ENCODE measurements at places on chromosomes 3 and 15.

GRCh38 chr3:119333773-119334509 lies 39.8 kb downstream of the ARHGAP31 start:
- no peak for DNase-seq

DNA sequence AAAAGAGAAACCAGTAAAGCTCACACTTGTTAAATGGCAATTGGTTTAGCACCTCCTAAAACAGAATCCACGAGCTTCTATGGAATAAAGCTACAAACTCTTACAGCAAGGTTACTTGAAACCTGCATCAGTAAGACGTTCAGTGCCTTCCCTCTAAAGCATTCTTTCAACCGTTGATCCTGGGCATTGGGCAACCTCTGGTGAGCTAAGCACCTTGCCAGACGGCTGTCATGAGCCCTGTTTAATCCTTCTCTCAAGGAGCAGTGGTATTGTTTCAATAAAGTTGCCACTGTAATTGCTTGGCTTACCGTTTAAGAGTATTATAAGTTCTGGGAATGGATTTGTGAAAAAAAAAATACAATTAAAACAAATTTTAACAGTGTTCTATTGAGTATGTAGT lies 75.0 kb downstream of the COL8A1 start:
- no peak for DNase-seq

DNA sequence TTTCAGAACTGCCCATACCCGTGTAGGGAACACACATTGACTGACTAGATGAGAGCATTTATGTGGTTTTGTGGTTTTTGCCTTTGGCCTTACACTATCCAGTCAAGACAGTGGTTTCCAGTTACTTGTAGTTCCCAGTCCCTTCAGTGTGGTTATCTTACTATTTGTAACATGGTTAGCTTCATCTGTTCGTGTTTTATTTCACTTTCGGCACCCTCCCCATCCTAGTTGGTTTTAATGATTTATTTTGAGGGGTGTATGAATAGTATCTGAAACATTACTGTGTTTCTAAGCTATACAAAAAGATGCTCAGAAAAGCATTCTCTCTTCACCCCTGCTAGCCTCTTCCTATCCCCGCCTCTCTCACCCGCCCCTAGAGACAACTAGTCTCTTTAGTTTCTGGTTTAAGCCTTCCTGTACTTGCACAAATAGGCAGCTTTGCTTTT lies 14.1 kb downstream of the LYSMD4 start:
- no peak for DNase-seq

DNA sequence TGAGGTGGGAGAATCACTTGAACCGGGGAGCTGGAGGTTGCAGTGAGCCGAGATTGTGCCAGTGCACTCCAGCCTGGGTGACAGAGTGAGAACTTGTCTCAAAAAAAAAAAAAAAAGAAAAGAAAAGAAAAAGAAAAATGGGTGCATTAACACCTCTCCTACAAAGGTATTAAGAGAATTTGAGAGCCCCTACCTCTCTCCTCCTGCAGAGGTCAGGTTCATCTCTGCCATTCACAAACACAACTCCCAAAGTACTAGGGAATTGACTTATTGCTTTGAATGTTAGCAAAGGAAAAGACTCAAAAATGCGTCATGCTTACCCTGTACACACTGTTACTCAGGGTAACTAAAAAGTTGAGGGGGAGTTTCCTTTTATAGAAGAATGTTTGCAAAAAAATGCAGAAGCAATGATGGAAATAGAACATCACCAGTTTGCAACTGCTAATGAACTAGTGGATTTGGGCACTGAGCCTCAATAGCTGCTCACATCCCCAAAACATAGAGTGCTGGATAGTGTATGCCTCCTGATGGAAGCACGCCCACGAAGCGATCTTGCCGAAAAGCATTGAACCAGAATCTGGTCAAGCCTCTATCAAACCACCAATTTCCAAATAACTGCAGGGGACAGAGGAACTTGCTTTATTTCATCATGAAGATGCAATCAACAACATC lies 15.5 kb upstream of the LYZL4 start:
- DNase-seq: no peak

GRCh38 chr3:39467394-39468107 lies at the start of gene MOBP:
Gene MOBP (plus strand): TSS chr3:39467680. CDS start chr3:39502070, 34,390 bp downstream.
- no peak for DNase-seq

GRCh38 chr3:132448216-132448961 lies 31.1 kb downstream of the DNAJC13 start:
- no peak for DNase-seq

DNA sequence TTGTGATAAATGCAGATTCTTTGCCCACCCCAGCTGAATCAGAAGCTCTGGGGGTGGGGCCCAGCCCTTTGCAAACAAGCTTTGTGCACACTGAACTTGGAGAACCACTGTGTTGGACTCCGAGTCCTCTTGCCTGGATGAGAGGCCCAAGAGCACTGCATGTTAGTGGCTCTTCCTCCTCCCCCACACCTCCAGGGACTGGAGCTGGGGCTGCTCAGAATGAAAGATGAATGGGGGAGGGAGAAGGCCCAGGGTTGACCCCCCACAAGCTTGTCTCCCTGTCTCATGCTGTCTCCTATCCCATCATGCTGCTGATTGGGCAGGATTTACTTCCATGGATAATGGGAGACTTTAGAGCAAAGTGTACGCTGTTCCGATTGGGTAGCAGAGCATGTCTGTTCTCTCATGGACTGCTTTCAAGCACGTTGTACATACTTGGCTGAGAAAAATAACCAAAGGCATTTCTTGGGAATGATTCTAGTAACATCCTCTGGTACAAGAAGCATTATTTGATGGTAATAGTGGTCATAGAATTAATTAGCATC lies 99.6 kb downstream of the PGPEP1L start:
- no peak for DNase-seq

DNA sequence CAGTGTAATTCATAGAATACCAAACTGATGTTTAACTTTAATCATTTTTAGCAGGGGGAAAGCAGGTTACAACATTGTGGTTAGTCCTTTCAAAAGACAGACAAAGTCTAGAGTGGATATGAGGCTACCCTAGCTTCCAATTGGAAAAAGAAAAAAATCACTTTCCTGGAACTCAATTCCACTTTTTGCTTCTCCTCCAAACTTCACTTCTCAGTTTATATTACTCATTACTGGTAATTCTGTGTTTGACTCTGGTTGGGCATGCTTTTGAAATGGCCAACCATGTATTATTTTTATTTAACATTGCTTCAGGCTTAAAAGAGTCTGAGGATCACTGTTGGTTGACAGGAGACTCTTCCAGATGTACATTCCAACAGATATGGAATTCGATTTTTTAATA lies 84.8 kb downstream of the RAP2B start:
- no peak for DNase-seq

DNA sequence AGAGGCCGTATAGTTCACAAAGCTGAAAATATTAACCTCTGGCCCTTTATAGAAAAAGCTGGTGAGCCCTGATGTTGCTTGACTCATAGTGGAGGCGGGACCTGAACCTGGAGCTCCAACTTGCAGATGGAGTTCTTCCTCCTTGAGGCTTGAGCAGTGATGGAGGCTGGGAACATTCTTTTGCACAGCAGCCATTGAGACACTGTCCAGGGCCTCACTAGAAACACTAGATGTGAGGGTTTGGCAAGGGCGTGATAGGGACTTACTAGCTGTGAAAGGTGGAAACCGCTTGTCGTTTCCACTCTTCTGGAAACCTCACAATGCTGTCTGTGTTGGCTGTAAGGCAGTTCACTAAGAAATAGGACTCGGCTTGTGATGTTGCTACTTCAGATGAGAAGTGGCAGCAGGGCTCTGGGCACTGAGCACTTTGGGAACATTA lies 12.5 kb downstream of the SMAD6 start:
- DNase-seq: no peak

Measured in CD4-positive, alpha-beta memory T cell (primary cell).